ENCODE measurements at places on chromosomes 16 and 17. TPM values are rescaled to one million over a fixed set of nuclear protein-coding genes. Genes with fewer than 3 reads are reported as not detected.

DNA sequence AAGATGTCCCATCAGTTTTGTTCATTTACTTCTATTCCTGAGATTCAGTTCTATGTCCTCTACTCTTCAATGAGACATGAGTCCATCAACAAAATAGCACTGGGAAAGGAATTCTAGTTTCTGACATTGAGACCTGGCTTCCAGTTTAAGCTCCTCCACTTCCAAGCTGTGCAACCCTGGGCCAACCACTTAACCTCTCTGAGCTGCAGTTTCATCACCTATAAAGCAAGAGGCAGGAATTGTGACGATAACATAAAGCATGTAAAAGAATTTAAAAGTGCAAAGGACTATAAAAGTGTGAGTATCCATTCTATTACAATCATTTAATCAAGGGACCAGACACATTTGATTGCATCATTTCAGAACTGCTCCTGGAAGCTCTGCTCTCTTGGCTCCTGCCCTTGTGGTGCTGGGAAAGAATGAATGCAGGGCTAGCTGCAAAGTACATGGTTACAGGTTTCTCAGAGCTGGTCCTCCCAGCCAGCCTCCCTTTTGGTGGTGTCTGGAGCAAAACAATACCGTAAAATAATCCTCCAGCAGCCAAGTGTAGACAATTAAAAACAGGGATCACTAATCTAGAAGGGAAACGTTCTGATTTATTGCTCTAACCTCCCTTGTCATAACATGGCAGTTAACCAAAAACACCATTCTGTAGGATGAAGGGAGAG lies 113.9 kb downstream of the VPS53 start:
- no peak for DNase-seq

GRCh38 chr16:27193300-27193990 lies 9.9 kb upstream of the KDM8 start:
- no peak for DNase-seq

DNA sequence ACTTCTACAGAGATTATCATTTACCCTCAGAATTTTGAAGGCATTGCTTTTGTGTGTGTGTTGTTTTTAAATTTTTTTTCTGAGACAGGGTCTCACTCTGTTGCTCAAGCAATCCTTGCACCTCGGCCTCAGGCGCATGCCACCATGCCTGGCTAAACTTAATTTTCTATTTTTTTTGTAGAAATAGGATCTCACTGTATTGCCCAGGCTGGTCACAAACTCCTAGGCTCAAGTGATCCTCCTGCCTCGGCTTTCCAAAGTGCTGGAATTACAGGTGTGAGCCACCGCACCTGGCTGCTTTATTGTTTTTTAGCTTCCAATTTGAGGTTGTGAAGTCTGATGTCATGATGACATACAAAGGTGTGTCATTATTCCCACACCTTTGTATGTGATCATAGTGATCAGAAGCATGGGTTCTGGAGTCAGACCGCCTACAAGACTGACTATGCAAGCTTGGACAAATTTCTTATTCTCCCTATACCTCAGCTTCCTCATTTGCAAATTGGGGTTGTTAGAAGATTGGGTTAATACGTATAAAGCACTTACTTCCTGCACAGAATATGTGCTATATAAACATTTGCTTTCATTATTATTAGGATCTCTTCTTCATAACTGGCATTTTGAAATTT lies 5.8 kb downstream of the SEPHS2 start:
- DNase-seq: no peak

DNA sequence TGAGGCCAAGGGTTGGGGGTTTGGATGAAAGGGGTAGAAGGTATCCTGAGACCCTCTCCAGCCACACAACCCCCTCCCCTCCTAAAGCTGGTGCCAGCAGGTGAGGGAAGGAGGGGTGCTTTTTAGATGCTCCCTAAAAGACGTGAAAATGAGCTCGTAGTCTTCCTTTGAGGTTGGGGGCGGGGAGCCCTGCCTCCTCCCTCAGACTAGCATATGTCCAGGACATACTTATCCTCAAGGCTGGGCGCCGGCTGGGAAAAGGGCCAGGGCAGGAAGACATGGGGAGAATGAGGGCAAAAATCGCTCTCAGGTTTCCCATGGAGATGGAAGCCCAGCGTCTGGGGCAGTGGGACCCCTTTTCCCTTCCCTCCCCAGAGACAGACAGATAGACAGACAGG lies 26.7 kb downstream of the SRCIN1 start:
- DNase-seq: no peak

DNA sequence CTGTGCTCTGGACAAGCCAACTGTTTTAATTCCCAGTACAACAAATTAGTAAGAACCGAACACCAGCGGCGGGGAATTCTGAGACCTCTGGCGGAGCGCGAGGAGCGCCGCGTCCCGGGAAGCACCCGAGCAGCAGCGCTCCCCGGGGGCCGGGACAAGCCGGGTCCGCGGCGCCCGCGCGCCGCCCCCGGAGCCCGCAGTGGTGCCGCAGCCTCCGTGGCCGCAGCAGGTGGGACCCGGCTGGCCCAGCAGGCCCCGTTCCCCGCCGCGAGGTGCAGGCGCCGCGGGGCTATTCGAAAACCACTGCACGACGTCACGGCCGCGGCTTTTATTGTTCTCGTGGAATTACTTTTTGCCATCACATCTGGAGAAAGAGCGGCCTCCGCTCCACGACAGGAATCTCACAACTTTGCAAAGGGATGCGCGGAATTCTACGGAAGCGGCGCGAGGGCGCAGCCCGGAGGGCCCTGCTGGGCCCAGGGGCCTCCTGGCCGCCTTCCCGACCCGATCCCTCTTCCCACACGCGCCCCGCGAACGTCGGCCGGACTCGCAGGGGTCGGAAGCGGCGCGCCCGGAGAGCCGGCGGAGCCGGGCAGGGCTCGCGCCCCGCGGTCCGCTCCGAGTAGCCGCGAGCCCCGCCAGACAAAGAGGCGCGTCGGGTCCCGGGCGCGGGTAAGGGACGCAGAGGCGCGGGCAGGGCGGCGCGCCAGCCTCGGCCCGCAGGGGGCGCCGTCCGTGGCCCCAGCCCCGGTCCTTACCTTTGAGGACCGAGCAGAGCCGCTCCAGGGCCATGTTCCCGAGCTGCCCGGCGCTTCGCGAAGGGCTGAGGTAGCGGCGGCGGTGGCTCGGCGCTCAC lies 696 bp downstream of the NETO2 start:
- peak; percentile 84 for DNase-seq

KRT14 gene
- 0.09 TPM for polyA plus RNA-seq

DNA sequence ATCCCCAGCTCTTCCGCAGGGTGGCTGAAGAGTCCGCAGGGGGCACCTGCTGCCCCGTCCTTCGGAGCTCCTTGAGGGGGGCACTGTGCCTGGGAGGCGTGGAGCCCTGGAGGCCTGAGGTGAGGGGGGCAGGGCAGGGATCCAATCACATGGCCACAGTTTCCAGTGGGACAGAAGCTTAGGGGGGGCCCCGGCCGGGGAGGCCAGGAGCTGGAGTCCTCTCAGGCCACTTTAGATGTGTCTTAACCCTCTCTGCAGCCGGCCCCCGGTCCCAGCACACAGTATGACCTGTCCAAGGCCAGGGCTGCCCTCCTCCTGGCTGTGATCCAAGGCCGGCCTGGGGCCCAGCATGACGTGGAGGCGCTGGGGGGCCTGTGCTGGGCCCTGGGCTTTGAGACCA lies 10.8 kb downstream of the ZNF213 start:
- no peak for DNase-seq

DNA sequence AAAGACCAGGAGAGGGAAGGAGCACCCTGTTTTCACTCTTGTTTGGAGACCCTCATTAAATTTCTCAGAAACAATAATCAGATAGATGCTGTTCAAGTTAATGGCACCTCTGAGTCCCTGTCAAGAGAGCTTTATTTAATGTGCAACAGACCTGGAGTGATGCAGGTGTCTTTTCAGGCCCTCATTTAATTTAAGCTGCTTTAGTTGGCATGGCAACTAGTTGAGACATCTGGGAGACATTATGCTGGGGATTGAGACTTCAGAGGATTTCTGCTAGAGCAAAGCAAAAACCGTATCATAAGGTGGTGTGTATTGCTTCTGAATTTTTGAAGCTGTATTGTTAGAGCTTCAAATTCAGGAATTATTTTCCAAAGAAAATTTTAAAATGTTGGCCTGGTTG lies 108.5 kb downstream of the NLK start:
- DNase-seq: no peak

DNA sequence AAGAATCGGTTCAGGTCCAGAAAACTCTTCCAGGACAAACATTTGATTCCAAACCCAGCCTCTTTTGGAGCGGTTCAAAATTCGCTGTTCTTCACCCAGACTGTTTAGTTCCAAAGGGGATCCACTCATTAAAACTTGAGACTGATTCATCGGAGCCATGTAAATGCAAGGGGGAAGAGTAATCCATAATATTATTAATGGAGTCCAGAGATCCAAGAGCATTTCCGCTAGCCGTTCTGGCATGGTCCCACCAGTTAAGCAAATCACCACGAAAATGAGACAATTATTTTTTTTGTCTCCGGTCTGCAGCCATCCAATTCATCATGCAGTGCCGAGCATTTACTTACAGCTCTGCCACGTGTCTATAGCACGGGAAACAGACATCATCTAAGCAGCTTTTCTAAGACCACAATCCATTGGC lies 15.1 kb downstream of the CDH8 start:
- DNase-seq: no peak

DNA sequence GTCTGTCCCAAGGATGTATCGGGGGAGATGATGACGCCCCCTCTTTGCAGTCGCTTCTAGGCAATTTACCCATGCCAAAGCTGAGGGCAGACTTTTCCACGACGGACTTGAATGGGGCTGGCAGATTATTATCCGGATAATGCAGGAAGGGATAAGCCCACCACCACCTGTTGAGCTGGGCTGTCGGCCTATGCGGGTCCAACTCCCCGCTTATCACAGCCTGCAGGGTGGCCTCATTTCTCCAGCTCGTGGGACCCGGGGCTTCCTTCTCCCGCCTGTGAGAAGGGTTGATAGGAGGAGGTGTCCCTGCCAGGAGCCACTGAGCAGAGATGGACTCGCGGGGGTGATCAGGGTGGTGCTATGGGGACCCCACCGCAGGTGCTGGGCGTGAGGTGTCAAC lies 559 bp downstream of the CACNG5 start:
- no peak for DNase-seq

DNA sequence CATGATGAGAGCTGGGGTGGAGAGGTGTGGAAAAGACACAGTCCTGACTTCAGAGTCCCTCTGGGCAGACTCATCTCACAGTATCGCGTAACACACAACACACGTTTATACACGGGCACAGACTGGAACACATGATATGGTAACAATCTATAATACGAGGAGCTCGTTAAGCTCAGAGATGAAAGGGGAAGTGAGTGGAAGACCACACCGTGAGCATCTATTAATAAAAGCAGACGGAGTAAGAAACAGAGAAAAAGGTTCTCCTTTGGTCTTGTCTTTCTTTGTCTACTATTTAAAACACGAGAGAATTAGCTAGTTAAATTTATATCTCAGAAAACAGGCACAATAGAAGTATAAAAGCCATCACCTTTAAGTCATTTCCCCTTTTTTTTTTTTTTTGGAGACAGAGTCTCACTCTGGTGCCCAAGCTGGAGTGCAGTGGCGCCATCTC lies 13.5 kb downstream of the ANKRD11 start:
- DNase-seq: no peak
